Stimulated activated CD8-positive, alpha-beta memory T cell treated with anti-CD3 and anti-CD28 coated beads, Interleukin-15, amount 100 ng/mL, for 48 hours (primary cell): ENCODE measurements at places on chromosomes 3 and 15.

DNA sequence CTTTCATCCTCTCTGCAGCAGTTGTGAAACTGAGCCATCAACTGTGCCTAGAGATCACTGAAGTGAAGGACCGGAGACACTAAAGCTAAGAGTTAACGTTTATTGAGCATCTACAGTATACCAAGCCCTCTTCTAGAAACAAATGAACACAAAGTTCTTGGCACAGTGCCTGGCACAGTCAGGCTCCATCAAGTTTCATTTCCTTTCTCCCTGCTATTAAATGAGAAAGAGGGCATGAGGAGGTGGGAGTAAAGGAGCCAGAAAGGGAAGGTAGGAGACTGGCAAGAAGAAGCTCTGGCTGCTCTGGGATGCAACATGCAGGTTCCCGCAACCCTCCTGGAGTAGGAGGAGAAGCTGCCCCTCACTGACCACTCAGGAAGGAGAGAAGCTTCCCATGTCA lies 30.6 kb downstream of the CYP19A1 start:
- no peak for DNase-seq

DNA sequence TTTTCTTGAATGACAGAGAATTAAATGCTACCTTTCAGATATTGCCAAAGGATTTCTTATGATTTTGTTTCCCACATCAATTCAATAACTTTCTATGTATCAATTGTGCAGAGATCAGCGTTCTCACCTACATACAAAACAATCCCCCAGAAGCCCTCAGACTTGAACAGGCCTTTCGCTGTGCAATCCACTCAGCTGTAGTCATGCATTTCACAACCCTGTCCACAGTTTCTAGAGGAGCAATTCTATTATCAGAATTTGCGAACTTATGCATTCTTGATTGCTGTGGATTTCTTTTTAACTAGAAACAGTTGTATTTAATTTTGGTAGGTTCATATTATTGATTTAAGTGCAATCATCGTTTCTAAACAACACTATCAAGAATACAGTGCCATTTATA lies 13.7 kb upstream of the ALCAM start:
- no peak for DNase-seq

DNA sequence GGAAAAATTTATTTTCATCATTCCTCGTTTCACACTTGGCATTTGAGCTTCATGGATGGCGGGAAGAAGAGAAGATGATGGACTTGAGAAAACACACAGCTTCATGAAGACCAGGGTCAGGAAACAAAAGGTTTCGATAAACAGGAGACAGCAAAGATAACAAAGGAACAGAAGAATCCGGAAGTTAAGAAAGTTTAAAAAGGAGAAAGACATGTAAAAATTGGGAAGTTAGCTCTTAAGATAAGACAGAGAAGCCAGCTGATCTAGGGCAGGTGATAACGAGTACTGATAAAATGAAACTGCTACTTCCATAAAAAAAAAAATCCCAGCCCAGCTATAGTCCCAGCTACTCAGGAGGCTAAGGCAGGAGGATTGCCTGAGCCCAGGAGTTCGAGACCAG lies 23.9 kb downstream of the IL5RA start:
- no peak for DNase-seq

DNA sequence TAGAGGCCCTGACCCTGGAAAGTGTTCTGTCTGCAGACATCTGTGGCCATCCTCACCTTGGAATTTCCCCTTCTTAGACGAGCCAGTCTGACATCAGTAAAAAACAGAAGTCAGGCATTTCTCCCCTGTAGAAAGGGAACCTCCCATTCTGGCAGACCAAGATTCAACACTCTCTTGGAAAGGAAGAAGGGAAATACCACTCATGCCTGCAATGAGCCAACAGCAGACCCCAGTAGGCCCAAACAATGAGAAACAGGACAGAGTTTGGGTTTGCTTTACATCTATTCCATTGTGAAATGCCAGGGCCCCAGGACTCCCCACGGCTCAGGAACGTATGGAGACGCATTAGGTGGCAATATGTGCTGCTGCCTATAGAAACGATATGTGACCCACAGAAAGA lies 264.0 kb upstream of the NSMCE3 start:
- DNase-seq = no peak

DNA sequence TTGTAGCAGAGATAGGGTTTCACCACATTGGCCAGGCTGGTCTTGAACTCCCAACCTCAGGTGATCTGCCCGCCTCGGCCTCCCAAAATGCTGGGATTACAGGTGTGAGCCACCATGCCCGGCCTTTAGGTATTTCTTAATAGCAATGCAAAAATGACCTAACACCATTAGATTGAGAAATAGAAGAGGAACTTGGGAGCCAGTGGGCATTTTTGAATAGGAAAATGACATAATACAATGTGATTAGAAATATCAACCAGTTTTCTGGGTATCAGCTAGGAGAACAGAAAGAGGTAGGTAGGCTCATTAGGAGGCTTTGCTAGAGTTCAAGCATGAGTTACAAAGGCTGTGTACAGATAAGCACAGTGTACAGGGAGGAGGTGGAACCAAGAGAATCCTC lies 101.8 kb upstream of the TBC1D5 start:
- DNase-seq = no peak

DNA sequence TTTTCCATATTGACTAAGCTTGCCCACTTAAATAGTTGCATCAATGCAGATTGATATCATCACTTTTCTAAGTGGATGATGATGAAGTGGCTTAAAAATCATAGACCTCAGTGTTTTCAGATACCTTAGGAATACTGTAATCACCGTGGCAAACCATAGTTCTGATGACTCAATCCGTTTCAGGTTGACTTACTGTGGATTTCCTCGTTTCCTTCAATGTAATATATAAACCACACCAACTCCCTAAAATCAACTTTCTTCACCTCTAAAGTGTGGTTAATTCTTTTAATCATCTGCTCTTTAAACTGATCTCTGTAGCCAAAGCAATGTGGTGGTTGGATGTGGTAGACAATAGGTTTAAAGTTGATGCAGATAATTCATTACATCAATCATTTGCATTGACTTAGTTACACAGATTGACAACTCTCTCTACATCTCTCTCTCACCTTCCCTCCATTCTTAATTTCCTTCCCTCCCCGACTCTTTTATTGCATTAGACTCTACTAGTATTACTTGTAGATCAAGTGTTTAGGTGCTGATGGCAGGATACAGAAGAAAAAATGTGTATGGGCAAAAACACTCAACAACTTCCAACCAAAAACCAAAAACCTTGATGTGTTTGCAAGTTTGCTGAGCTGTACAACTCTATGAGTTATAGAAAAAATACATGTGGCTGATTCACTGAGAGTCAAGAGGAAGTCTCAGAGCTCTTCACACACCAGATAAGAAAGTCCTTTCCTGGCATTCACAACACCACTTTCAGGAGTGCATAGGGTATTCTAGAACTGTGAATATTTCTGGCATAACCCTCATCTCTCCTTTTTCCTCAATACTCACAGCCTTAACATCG lies 243.5 kb downstream of the NFKBIZ start:
- DNase-seq = no peak

GRCh38 chr15:60957111-60957510 lies 272.0 kb downstream of the RORA start:
- DNase-seq = no peak

GRCh38 chr3:16496408-16497222 lies 16.9 kb downstream of the RFTN1 start:
- no peak for DNase-seq

DNA sequence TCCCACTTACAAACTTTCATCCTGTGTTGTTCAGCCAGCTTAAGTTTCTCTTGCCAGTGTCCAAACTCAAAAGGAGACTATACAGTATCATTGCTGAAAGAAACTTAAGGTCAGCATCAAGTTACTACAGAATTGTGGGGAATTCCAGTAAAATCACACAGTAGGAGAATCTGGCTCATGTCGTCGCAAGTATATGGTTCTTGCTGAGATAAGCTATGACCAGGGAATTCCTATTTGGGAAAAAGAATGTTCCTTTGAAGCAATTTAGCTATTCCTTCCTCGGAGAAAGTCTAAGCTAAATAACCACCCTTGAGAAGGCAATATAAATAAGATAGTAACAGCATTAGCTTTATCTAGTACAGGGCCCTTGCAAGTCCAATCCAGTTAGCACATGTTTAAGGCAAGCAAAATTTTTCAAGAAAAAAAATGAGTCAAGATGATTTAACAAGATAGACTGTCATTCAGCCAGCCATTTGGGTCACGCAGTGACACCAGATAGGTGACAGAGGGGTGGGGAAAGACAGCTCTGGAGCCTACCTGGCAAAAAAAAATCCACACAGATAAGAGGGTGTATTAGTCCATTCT lies 78.2 kb upstream of the THBS1 start:
- DNase-seq = no peak

GRCh38 chr3:112637700-112638099 lies 3.2 kb downstream of the CCDC80 start:
- DNase-seq = no peak

DNA sequence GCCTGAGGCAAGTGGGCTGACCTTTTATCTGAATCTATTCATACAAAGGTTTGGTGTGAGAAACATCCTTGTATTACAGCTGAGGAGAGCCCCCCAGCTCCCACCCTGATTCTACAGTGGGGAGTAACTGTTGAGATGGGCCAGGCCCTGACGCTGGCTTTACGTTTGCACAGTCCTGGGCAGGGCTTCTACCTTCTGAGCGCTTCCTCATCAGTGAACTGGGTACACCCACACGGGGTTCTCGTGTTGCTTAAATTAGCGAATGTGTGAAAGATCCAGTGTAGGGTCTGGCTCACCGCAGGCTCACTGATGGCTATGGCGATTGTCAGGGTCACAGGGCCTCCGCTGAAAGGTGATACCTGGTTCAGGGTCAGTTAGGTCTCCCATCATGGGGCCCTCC lies 7.3 kb upstream of the GHRL start:
- DNase-seq = no peak

DNA sequence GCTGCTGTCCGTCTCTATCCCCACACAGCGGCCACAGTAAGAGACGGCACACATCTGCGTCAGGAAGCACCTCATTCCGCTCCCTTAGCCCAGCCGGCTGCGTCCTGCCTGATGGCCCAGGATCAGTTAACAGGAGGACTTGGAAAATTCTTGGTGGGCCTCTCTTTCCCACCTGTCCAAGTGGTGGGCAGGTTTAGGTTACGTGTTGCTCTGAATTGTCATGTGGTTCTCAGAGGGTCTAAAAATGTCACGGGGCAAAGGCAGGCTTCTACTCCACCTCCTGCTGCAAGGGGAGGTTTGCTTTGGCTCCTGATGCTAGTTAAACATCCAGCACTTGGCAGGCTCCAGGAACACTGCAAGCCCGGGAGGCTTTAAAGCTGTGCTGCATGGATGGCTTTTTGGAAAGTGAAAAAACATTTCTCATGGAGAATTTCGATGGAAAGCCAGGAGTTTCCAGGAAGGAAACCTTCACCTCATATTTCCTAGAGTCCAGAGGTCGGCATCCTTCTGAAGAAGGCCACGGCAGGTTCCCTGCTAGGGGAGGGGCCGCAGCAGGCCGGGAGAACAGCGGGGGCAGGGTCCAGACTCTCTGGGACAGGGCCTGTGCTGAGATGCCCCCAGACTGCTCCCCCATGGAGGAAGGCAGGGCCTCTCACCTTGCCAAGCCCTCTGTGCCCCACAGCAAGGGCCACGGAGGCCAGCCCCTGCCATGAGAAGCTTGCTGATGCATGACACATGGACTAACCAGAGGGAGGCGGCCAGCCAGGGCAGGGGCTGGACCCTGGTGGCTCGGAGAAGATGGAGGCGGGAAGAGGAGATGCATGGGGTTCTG lies 10.8 kb downstream of the CTSH start:
- DNase-seq = no peak

GRCh38 chr3:129199366-129199765 lies 15.7 kb upstream of the CNBP start:
- no peak for DNase-seq

GRCh38 chr3:99674086-99674789 lies 35.8 kb downstream of the COL8A1 start:
- no peak for DNase-seq

GRCh38 chr3:53104762-53105161 lies 25.5 kb downstream of the RFT1 start:
- DNase-seq = no peak

- DNase-seq = no peak
These were observed 9.1 kb upstream of the RPL35A start for GRCh38 chr3:197940745-197941384.

GRCh38 chr3:60308808-60309207 lies 942.4 kb downstream of the FHIT start:
- DNase-seq = no peak

- DNase-seq = no peak
These were observed 634.0 kb downstream of the OTOL1 start for GRCh38 chr3:162130582-162130981.

DNA sequence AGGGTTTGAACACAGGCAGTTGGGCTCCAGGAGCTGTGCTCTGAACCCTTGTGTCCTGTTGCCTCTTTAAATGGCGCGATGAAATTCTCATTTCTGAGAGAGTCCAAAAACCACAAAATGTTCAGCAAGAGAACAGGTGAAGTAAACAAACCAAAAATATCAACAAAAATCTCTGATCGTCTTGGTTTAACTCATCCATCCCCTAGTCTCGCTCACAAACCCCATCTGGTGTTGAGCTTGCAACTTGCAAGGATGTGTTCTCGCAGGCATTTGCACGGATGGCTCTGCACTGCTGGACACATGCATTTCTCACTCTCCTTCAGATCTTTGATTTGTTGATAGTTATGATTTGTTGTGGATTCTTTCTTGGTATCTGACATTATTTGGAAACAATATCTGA lies 31.1 kb downstream of the FAH start:
- no peak for DNase-seq

- DNase-seq = no peak
These were observed 40.3 kb downstream of the CTNNB1 start for GRCh38 chr3:41239587-41239986.
